ENCODE measurements at places on chromosomes 7 and 10.
A peak's percentile ranks its signal among the peaks of the same experiment; 100 is the strongest.

GRCh38 chr10:31033147-31033546, 1.5 kb upstream of the ZNF438 start:
- no peak for DNase-seq

DNA sequence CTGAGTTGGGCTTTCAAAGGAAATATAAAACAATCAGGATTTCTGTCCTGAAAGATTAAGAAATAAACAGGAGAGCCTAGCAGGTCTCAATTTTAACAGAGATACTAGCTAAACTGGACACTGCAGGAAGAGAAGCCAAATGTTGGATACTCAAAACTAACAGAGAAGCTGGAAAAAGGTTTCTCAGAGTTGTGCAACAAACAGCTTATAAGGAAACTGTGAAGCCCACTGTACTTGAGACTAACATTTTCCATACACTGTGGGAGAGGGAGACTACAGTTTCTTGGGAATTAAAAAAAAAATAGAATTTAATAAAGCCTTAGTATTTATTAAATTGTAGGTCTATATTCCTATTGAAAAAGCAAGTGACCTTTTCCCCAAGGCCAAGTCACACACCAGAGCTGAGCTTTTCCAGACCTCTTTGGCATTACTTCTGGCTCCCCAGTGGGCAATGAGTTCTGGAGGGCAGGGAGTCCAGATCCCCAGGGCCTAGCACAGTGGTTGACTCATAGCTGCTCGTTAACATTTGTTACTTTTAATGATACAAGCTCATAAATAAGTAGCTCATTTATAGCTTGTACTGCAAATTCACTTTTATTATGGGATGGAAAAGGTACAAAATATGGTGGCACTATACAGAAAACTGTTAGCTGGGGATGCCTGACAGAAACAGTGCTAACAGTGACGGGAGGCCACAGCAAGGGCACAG, 68.3 kb downstream of the MINDY3 start:
- no peak for DNase-seq

GRCh38 chr7:18276380-18276779, 219.2 kb upstream of the HDAC9 start:
- no peak for DNase-seq

DNA sequence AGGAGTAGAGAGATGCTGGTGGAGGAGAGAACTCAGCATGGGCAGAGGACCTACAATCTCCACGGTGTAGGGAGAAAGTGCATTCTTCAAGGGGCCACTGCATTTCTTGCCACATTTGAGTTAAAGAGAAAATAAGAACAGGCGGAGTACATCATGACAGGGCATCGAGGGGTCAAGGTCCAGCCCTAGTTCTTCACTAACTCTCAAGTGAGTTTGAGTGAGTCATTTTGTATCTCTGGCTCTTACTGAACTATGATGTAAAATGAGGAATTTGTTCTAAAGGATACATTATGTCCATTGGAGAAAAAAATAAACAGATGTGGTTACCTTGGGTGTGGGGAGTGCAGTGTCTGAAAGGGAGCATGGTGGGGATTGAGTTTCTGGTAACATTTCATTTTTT, 182.9 kb downstream of the XPNPEP1 start:
- no peak for DNase-seq

DNA sequence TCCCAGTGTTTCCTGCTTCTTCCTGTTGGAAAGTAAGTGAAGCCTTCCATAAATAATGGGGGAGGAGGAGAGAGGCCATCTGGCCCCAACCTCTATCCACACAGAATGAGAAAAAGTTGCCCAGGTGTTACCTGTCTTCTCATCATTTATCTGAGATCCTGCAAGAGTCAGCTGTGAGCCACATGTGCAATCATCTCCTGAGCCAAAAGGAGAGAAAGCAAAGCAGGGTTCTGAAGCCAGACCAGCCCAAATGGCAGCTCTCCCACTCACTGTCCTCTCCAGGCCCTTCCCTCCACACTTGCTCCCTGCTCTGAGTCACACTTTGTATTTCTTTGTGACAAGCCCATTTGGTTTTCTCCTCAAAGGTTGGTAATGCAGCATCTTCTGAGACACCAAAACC, 65.9 kb downstream of the FAM204A start:
- no peak for DNase-seq

- no peak for DNase-seq
Observed at GRCh38 chr7:72538856-72539255, 126.7 kb upstream of the CALN1 start.

- DNase-seq = no peak
Observed at GRCh38 chr7:77757589-77757988, 40.6 kb downstream of the TMEM60 start.

- DNase-seq = no peak
Observed at GRCh38 chr10:61888744-61889143, 12.8 kb upstream of the ARID5B start.

- no peak for DNase-seq
Observed at GRCh38 chr7:77802557-77803405, 4.2 kb downstream of the PHTF2 start.

DNA sequence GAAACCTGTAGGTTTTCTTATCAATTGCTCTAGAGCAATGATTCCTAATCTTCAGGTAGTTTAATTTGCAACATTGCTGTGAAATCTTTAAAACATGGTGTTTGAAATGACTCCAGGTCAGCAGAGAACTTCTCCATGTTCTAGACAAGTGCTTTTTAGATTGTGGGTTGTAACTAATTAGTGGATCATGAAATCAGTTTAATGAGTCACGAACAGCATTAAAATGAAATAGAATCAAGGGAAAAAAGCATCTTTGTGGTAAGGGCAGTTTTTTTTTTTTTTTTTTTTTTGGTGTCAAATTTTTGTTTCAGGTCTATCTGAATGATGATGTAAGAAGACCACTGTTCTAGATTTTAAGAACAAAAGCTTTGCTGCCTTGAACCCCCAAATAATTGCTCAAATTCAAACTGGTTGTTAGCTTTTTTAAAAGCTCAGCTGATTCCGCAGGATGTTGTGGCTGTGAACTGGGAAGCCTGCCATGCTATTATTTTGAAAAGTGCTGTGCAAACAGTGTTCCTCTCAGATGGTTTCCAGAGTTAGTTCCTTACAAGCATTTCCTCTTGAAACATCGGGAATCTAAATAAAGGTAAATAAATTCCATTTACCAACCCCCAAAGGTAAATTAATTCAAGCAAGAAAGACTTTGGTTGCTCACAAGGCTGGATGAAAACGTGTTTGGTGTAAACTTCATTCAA, 13.1 kb upstream of the PDK4 start:
- DNase-seq = no peak

DNA sequence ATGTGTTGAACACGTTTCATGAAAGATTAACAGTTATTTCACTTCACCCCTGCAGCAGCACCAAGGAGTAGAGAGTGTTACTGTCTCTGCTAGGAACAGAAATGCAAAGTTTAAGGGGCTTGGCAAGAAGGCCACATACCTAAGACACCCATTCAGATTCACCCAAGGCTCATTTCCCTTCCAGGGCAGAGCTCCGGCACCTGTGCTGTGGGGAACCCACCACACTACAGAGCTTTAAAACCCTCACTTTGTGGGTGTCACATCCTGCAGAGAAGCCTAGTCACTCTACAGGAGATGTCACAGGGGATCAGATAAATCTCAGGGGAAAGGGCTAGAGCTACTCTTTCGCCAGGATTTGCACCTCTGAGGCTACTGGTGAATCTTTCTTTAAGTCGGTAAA, 176.1 kb upstream of the KLF6 start:
- DNase-seq = no peak

GRCh38 chr10:2111965-2112364, 374.6 kb upstream of the ADARB2 start:
- DNase-seq = no peak

- no peak for DNase-seq
Observed at GRCh38 chr10:11063856-11064255, 46.2 kb downstream of the CELF2 start.

- DNase-seq = no peak
Observed at GRCh38 chr7:143495851-143496250, 18.2 kb downstream of the TAS2R41 start.

DNA sequence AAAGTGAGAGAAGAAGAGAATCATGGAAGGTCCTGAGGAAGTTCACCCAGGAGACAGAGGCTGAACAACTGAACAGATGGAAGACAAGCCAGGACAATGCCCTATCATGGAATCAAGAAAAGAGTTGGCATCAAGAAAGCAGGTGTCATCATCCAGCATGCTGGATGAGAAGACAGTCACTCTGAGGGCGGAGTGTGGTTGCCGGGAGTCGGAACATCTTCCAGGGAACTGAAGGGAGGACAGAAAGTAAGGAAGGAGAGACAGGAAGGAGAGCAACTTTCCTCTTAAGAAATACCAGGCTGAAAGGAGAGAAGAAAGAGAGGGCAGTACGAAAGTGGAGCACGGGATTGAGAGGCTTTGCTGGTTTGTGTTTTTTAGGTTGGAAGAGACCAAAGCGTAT, 654.5 kb upstream of the CELF2 start:
- DNase-seq = no peak

DNA sequence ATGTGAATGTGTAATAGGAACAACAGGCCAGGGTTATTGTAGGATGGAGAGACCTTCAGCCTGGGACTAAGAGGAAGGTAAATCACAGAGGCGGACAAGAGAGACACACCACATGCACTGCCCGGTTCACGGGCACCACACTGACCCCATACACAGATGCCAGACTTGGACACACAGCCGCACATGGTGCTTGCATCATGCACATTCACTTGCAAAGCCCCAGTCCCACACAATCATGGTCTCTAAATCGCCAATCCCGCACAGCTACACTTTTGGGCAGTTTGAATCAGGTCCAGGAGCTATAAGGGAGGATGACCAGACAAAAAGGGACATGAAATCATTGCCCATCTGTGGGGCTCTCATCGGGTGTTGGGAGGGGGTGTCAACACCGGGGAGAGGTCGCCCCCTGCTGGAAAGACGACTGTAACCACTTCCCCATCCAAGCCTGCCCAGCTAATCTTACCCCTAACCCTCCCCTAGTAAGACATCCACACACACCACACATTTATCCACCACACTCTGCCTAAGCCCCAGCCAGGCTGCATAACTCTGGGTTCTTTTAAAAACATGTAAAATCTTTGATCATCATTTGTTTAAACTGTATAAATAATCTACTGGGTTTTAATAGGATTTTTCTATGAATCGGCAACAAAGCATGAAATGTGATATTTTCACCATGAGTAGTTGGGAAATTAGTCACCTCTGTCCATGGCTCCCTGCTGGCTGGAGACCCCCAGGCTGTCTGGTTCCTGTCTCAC, 40.5 kb upstream of the SLF2 start:
- peak; percentile 83 for DNase-seq

DNA sequence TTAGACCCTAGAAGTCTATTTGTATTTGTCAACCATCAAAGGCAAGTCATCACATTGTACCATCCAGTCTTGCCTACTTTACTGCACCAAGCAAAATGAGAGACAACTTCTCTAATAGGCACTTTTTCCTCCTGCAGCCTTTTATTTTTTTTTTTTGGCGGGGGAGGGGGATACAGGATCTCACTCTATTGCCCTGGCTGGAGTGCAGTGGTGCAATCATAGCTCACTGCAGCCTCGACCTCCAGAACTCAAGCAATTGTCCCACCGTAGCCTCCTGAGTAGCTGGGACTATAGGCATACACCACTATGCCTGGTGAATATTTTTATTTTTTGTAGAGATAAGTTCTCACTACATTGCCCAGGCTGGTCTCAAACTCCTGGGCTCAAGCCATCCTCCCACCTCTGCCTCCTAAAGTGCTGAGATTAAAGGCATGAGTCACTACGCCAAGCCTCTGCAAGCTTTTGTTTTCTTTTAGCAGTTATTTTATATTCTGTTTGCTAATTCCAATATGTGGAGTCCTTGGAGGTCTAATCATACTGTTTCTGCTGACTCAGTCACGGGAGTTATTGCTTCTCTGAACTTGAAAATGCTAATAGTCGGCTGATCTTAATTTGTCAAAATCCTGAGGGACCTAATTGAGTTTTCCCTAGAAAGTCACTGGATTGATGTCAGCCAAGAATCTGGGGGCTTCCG, 14.2 kb downstream of the KPNA7 start:
- no peak for DNase-seq

DNA sequence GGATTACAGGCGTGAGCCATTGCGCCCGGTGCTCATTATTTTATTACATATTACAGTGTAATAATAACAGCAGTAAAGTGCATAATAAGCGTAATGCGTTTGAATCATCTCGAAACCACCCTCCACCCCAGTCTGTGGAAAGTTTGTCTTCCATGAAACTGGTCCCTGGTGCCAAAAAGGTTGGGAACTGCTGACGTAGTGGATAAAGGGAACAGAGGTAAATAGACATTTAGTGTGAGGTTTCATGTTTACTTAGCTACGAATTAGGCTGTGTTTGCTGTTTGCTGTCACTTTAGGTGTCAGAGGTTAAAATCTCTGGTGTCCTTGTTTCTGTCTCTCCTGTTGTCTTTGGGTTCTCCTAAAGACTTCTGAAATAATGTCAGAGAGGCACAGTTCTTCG, 60.3 kb upstream of the SLC39A12 start:
- DNase-seq = no peak

- DNase-seq = no peak
Observed at GRCh38 chr10:86314616-86315548, 51.7 kb downstream of the GRID1 start.

GRCh38 chr10:75788394-75789205, 357.2 kb downstream of the LRMDA start:
- DNase-seq = no peak

DNA sequence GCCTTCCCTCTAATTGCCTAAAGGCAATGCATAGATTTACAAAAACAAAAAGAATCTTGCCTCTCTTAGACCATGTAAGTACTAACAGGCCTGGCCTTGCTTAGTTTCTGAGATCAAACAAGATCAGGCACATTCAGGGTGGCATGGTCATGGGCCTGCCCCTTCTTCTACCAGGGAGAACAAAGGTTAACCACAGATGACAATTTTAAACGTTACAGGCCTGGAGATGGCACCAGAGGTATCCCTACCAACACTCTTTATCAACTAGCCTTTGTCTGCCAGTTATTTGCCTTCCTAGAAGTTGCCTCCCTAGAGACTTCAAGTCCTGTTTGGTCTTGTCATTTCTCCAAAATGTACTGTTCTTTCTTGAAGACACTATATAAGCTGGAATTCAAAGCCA, 252.6 kb downstream of the DOCK4 start:
- DNase-seq = no peak

GRCh38 chr10:108899670-108900069, 1023.6 kb downstream of the XPNPEP1 start:
- DNase-seq = no peak

- no peak for DNase-seq
Observed at GRCh38 chr7:11251436-11251835, 277.8 kb downstream of the PHF14 start.

GRCh38 chr7:80231707-80232106, 97.1 kb downstream of the GNAI1 start:
- DNase-seq = peak; percentile 8

DNA sequence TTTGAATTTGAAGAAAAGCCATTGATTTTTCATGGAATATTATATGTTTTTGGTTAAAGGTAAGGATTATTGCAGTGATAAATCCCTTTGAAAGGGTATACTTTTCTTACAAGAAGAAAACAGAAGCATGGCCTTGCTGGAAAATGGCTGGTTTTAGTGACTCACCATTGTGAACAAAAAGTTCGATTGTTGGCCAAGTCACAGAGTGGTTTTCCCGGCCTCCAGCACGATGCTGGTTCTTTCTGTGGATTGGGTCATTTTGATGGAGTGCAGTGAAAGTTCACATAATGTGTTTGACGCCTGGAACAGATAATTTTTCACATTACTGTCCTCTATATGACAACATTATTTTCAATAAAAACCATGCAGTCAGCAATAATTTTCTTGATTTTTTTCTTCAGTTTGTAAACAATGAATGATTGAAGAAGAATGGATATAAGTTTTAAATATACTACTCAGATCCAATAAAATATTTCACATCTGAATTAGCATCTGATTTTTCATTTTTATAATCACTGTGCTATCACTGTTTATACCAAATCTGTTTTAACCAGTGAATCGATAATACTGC, 60.9 kb downstream of the RBM20 start:
- no peak for DNase-seq

All from activated CD4-positive, alpha-beta T cell treated with anti-CD3 and anti-CD28 coated beads for 48 hours (primary cell).